BJ (cell line): ENCODE measurements at places on chromosomes 3 and 15.
A peak's percentile ranks its signal among the peaks of the same experiment; 100 is the strongest.

GRCh38 chr15:65833501-65834205 lies 35.6 kb upstream of the RAB11A start:
- DNase-seq, result no peak

- no peak for DNase-seq
Measured at GRCh38 chr15:33912326-33912725, 56.0 kb upstream of the CHRM5 start.

DNA sequence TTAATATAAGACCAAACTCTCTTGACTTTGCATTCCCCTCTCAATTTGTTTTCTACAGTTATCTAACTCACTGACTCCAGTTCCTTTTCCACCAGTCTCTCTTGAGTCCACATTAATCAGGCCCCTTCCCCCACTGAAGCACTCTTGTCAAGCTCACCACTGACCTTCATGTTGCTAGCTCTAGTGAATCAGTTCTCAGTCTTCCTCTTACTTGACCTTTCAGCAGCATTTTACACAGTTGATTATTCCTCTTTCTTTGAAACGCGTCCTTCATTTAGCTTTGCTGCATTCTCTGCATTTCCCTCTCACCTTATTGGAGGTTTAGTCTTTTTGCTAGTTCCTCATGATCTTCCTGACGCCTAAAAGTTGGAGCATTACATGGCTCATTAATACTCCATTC lies 8.3 kb downstream of the PPP2R3A start:
- DNase-seq, result no peak

DNA sequence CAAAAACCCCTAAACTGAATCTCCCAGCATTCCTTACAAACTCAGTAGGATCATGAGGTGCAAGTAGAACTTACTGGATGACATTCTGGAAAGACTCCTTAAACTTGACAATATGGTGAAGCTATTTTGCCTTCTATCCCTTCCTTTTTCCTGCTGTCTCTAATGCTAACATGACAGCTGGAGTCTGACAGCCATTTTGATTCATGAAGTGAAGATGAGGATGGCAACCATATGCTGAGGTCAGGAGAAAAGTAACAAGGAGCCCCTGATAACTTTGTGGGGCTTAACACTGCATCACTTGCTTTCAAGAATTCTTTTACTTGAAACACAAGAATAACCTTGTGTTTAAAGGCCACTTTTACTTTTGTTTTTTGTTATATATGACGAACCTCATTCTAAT lies 15.0 kb upstream of the NEK10 start:
- no peak for DNase-seq

DNA sequence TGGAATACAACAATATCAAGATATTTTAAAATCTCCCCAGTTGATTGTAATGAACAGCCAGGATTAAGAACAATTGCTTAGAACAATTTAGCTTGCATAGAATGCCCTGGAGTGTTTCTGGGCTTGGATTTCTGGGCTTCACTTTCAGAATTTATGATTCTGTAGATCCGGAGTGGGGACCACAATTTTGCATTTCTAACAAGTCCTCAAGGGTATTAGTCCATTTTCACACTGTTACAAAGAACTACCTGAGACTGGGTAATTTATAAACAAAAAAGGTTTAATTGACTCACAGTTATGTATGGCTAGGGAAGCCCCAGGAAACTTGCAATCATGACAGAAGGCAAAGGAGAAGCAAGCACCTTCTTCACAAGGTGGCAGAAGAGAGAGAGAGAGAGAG lies 54.3 kb upstream of the MYRIP start:
- no peak for DNase-seq

GRCh38 chr15:98775498-98776230 lies 127.3 kb downstream of the IGF1R start:
- DNase-seq, result no peak

GRCh38 chr15:69713726-69714559 lies 261.3 kb downstream of the RPLP1 start:
- no peak for DNase-seq

DNA sequence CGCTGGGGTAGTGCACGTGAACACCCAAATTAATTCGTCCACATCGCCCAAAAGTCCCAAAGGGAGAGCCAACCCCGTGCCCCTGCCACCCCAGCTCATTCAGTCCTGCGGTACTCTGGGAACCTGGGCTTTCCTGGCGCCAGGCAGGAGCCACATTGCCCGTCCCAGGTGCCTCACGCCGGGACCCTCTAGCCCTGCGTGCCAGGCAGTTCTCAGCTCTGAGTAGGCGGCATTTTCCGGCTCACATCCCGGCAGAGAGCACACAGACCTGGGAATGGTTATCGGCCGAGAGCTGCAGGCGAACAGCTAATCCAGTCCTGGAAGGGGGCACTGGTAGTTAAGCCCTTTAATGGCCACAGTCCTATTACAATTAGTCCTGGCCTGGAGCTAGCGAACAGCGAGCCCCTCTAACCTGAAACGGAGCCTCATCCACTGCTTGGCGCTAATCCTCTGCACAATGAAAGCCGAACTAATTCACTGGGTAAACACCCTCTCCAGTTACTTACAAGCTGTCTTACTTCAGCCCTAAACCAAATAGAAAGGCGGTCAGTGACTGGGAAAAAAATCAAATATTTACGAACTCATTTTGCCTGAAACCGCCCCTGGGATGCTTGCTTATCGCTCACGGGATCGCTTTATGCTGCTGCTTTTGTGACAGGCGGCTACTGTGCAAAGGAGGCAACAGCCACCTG lies 254.6 kb upstream of the SOX14 start:
- DNase-seq, result no peak

DNA sequence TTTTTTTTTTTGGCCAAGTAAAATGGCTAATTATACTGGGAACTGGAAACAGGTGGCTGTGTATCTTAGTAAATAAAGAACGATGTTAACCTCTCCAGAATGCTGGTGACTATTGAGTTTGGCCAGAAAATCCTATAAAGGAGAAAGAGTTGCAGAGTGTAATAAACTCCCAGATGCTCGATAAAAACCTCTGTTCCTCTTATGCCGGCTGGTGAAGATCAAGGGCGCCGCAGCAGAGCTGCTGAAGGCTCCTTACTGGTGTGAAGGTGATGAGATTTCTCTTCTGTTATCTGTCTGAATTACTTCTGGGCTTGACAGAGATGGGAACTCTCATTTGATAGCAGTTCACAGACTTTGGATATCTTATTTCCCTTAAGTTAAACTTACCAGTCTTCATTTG lies 104.6 kb downstream of the PTPRG start:
- DNase-seq, result no peak

- DNase-seq, result no peak
Measured at GRCh38 chr3:5613599-5613998, 426.1 kb downstream of the EDEM1 start.

- DNase-seq, result peak; percentile 69
Measured at GRCh38 chr3:134291319-134292254, 40.9 kb upstream of the RYK start.

DNA sequence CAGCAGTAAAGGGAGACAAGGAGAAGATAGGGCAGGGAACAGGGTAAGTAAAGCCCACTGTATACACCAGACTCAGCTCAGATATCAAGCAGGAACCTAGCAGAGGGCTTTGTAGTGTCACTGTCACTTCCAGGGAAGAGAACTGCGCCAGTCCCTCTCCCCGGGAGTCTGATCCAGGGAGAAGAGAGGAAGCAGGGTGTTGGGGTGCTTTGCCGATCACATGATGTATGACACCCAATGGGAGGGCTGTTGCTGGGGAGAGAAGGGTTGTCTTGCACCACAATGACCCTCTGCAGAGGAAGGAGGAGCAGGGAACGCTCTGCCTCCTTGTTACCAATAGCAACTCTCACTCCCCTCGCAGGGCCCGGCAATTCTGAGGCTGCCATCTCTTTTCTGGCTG lies 147.2 kb upstream of the SLC2A2 start:
- no peak for DNase-seq

DNA sequence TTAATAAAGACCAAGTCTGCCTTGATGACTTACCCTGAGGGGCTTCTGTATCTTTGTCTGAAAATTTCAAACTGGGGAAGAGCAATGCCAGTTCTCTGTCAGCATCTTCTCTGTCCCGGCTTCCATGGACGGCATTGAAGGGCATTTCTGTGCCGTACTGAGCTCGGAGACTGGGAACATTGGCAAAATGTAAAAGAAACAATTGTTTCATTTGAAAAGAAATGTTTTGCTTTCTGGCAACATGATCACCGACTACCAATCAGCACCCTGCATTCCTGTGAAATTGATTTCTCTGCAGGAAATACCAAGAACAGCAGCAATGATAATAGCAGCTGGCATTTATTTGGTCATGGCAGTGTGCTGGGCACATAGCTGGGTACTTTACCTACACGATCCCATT lies 26.2 kb downstream of the NME9 start:
- DNase-seq, result no peak

- DNase-seq, result no peak
Measured at GRCh38 chr3:131491775-131492174, 11.0 kb downstream of the MRPL3 start.

DNA sequence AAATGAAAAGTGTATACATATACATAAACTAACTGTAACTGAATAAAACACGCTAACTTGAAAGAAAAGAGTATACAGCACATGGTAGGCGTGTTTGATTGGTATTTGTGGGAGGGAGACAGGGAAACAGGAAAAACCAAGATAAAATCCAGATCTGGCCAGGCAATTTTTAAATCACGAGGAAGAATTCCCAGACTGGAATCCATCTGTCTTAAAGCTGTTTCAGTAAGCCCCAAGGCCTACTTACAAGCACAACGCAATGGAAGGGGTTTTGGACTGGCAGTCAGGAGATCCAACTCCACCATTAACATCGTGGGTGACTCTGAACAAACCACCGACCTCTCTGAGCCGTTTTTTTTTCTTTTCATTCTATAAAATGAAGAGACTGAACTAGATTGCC lies 195.8 kb downstream of the OSBPL10 start:
- no peak for DNase-seq

GRCh38 chr3:73540969-73541740 lies 83.6 kb downstream of the PDZRN3 start:
- DNase-seq, result no peak

DNA sequence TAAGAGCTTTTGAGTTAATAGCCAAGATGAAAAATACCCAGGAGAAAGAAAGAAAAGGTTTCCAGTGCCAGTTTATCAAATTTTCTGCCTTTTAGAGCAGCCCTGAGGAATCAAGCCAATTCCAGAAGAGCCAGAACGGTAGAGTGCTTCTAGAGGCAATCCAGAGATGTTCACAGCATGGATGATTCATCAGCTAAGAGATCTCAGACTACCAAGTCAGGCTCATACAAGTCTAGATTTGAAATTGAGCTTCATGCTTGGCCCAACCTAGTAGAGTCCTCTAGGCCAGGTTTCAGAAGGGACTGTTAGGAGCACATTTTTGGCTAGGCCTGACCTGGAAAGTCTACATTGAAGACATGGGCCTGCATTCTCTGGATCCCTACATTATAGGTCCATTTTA lies 15.5 kb downstream of the WDR48 start:
- no peak for DNase-seq

DNA sequence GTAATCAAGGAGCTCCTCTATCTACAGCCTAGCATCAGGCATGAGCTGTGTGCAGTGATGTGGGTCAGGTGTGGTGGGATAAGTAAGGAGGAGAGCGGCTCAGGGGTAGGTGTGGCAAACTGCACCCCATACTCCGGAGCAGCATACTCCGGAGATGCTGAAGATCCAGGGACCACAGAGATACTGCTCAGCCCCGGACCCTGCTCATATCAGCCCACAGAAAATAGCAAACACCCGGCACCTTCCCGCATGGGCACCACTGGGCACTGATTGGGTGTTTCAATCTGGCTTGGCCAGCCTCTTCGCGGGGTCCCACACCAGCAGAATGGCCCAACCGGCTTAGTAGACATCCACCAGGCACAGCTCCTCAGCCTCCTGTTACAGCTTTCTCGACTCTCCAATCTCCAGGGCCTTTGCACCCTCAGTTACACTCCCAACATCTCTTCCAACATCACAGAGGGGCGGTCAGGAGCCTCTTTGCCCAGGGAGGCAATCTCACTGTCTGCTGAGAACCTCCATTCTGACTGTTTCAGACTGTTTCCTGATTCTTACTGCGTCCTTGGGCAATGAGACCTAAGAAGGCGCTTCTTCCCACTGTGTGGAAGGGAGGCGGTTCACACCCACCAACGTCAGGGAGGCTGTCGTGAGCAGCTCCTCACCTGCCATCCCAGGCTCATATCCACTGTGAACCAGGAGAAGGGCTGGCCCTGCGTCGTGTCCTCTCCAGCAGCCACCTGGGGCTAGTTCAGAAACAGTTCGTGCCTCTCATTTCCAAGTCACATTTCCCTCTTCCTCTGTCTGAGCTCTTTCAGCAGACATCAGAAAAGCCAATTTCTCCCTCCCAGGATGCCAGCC lies 59.8 kb downstream of the CAPN7 start:
- no peak for DNase-seq

DNA sequence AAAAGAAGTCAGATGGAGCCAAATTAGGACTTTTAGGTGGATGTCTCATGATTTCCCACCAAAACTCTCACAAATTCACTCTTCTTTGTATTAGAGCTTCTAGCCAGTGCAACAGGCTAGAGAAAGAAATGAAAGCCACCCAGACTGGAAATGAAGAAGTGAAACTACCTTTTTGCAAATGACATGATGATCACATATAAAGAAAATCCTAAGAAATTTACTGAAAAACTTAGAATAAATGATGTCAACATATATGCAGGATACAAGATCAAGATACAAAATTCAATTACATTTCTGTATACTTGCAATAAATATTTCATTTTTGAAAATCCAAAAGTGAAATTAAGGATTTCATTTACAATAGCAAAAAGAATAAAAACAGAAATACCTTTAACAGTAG lies 110.8 kb downstream of the LRIG1 start:
- DNase-seq, result no peak

GRCh38 chr3:171824824-171825221 lies 14.5 kb upstream of the PLD1 start:
- no peak for DNase-seq

- DNase-seq, result no peak
Measured at GRCh38 chr3:116153174-116153573, 292.1 kb downstream of the LSAMP start.

- DNase-seq, result no peak
Measured at GRCh38 chr3:78003090-78003489, 963.2 kb downstream of the ROBO2 start.

DNA sequence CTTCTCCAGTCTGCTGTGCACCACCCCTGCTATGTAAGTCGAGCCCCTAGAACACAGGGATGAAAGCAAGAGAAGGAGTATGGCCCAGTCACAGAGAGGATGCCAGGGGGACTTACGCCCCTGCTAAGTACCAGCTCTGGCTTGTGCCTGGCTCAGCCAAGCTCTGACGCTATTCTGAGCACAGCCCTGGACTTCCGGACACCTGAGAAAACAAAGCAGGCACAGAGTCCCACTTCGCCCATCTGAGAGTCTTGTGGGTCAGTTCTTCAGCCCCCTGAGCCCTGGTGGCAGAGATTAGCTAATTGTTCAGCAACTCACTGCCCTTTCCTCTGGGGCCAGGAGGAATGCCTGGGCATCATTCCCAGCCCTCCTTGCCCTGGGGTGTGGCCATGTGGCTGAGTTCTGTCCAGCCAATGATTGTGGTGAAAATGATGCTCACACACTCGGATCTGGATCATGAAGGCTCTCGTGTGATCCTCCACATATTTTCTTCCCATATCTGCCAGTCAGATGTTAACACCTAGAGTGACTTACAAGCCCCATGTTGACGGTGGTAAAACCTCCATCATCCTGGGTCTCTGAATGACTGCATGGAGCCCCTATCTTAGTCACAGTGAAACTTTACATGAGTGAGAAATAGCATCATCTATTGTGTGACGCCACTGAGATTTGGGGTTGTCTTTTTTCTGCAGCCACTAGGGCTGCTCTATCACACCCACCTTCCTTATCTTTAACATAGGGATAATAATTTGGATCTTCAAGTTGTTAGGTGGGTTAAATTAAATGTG lies 105.7 kb downstream of the TPRA1 start:
- DNase-seq, result no peak
